ENCODE measurements at places on chromosomes 7 and 10.

GRCh38 chr7:113085781-113086390 lies 741 bp downstream of the GPR85 start:
- DNase-seq: peak; percentile 4

GRCh38 chr7:81367326-81367931 lies 402.4 kb downstream of the HGF start:
- peak; percentile 43 for DNase-seq

- DNase-seq: no peak
Measured at GRCh38 chr10:88187472-88187871, 324.0 kb downstream of the PTEN start.

- no peak for DNase-seq
Measured at GRCh38 chr7:2602406-2603043, 29.3 kb upstream of the TTYH3 start.

DNA sequence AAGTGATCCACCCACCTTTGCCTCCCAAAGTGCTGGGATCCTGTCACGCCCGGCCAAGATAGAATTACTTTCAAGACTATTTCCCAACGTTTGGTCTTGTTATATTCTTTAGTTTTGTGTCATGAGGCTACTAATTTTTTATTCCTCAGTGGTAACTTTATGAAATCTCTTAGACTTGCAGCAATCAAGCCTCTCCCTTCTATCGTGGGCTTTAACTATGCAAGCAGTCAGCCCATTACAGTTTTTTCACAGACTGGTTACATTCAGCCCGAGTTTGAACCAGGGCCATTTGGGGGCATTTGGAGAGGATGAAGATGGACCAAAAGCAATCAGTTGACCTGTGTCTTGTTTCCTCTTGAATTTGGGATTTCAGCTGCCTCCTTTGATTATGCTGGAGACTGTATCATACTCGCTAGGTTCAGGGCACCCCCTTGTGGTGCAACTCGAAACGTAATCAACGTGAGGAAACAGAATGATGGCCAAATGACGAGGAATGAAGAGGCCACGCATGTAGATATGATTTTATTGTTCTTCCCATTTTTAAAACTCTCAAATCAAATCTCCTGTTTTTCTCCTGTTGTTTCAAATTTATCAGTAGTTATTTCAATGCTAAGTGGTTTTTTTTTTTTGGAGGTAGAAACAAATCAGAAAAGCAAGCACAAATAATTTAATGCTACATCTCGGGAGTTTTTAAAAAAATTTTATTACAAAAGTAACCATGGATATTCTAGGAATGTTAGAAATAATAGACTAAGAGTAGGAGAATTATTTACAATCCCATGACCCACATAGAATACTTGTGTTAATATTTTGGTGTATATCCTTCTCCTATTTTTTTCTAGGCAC lies 151.6 kb downstream of the KIAA1217 start:
- DNase-seq: peak; percentile 10

- no peak for DNase-seq
Measured at GRCh38 chr10:10796774-10797415, 220.8 kb upstream of the CELF2 start.

- no peak for DNase-seq
Measured at GRCh38 chr10:12801214-12802087, 200.1 kb downstream of the CCDC3 start.

- DNase-seq: no peak
Measured at GRCh38 chr7:114843102-114843501, 78.8 kb upstream of the MDFIC start.

DNA sequence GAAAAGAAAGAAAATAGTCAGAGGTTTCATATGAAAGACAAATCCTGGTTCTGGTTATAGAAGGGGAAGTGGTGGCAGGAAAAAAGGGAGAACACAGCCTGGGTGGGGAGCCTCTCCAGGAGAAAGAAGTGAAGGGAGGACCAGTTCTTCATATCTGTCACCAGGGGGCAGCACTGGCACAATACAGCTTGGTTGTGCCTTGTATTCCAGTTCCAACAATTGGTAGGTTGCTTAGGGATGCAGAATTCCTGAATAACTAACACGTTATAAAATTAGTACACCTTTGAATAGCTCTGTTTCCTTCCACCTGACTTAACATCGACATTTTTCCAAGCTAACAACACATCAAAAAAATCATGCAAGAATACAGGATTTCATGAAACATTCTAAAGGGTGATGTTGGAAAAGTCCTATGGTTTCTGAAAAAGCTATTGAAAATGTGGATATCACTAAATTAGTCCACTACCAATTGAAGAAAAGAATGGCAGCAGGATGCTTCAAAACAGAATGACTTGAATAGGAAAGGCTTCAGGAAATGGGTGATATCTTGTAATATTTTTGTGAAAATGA lies 52.9 kb downstream of the CYP26A1 start:
- no peak for DNase-seq

DNA sequence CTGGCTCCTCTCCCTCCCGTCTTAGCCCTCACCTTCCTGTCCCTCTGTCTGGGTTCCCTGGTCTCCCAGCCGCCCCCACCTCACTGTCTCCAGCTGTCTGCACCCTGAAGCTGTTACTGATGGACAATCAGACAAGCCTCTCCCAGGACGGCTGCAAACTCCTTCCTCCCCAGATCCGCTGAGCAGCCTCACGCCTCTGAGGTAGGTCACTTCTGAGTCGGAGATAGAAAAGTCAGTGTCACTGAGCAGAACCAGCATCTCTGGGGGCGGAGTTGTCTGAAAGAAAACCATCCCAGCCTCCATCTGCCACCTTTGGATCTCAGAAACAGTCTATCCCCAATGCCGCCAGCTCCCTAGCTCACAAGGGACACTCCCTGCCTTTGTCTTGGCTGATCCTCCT lies 27.4 kb downstream of the FAM241B start:
- DNase-seq: no peak

DNA sequence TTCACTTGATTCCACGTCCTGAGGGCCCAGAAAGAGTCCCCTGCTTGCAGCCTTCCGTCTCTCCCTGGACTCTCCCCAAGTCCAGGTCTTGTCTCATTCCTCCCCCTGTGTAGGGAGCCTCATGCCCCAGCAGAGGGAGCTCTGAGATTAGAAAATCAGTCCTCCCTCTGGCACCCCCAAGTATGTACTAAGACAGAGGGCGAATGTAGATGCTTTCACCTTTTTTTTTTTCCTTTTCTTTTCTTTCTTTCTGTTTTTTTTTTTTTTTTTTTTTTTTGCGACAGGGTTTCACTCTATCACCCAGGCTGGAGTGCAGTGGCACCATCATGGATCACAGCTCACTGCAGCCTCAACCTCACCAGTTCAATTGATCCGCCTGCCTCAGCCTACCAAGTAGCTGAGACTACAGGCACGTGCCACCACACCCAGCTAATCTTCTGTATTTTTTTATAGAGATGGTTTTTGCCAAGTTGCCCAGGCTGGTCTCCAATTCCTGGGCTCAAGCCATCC lies 10.3 kb downstream of the SFXN3 start:
- DNase-seq: no peak

DNA sequence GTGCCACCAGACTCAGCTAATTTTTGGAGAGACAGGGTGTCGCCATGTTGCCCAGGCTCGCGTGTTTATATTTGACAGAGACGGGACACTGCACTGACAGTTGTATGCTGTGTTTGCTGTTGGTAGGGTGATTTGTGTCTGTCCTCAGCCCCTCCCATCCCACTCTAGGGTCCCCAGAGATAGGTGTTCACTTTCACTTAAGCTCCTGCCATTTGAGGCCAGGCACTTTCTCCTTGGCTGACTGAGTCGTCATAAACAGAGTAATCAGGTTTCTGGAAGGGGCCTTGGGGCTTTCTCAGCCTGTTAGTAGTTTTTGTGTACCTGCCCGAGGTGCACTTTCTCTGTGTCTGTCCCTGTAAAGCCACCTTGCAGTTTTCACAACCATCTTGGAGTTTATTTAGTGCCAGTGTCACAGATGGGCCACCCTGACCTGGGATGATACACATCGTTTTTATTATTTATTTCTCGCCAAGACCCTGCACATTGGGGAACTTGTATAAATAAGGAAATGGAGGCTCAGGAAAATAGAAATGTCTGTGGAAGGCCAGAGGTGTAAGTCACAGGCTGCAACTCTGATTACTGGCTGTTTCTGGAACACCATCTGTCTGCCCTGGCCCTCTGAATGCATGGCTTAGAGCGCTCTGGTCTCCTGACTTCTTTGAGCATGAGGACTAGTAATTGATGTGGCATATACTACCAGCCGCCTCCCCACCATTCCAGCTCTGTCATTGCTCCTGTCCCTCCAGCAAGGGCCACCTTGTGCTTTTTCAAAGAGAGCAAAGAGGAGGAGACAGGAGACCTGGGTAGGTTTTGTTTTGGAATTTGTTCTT lies 81.9 kb upstream of the PDCD4 start:
- no peak for DNase-seq

DNA sequence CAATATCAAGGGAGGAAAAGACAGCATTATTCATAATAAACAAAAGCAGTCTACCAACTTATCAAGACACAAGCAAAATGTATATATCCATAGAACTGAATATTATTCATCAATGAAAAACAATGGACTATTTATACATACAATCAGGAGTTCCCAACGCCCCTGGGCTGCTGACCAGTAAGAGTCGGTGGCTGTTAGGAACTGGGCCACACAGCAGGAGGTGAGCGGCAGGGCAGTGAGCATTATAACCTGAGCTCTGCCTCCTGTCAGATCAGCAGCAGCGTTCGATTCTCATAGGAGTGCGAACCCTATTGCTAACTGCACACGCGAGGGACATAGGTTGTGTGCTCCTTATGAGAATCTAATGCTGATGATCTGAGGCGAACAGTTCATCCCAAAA lies 71.7 kb upstream of the GPR22 start:
- DNase-seq: no peak

DNA sequence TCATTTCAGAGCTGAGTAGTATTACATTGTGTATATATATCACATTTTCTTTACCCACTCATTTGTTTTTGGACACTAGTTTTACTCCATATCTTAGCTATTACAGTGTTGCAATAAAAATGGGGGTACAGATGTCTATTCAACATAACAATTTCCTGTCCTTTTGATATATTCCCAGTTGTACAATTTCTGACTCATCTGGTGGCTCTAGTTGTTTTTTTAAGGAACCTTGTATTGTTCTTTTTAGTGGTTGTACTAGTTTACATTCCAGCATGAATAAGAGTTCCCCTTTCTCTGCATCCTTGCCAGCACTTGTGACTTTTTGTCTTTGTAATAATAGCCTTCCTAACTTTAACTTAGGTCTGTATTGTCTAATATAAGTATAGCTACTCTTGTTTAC lies 739.9 kb downstream of the XPNPEP1 start:
- peak; percentile 15 for DNase-seq

DNA sequence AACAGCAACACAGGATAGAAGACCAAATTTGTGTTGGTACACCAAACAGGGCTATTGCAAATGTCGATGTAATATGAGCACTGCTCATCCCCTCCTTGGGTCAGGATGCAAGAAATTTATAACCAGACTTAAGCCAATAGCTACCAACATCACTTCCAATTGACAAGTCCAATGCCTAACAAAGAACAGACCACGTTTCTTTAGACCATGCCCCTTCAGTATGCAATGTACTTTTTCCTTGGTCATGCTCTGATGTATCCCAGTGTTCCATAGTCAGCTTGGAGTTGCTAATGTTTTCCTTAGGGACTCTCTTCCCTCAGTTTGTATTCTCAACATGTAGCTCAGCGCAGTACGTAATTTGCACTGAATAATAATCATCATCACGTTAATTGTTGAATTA lies 7.8 kb downstream of the CACNA2D1 start:
- DNase-seq: no peak

- no peak for DNase-seq
Measured at GRCh38 chr7:155913291-155913690, 101.0 kb upstream of the SHH start.

Measured in HS-5 (cell line).